ENCODE measurements at places on chromosomes 6 and 20.

GRCh38 chr6:64680446-64680845, 1026.6 kb downstream of the EYS start:
- no peak for DNase-seq

DNA sequence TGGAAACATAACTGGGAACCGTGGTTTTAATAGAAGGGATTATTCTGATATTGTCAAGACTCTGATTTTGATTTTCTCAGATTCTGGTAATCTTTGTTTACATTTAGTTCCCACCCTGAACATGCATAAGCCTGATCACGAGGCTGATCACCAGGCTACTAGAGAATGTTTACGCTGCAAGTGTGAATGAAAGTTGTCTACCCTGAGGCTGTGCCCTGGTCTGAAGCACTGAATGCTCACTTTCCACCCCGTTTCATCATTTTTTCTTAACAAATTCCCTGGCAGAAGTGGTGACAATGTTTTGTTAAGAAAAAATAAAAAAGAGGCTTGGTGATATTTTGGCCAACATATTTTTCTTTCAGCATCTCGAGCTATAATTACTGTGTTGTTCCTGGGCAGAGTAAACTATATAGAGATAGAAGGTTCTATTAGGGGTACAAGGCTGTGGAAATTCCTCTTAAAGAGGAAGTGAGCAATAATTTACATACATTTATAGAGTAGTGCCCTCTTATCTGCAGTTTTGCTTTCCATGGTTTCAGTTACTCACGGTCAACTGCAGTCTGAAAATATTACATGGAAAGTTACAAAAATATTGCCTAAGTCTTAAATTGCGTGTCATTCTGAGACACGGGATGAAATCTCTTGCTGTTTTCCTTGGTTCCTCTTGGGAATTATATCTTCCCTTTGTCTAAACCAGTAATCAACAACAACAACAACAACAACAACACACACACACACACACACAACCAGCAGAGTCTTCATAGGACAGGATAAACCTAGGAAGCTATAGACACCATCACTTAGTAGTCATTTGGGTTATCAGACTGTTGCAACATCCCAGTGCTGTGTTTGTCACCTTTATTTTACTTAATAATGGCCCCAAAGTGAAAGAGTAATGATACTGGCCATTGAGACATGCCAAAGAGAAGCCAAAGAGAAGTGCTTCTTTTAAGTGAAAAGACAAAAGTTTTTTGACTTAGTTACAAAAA, 566.6 kb upstream of the CITED2 start:
- no peak for DNase-seq

- no peak for DNase-seq
Observed at GRCh38 chr6:90694802-90695201, 107.9 kb upstream of the MAP3K7 start.

DNA sequence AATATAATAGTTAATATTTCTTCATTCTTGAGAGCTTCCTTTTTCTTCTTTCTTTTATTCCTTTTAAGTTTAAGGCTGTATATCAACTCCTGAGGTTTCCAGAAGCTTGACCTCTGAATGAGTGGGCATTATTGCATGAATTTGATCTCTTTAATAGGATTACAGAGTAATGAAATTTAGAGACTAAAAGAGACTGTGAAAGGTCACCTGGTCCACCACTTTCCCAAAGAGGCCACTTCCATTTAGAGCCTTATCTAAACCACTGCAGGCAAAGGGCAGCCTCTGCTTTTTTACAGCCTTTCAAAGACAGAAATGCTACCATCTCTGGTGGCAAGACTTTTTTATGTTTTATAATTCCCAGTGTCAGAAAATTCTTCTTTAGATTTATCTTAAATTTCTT, 215.3 kb upstream of the HS3ST5 start:
- no peak for DNase-seq

All from kidney glomerular epithelial cell (primary cell).